ENCODE measurements at places on chromosomes 11 and 22.

DNA sequence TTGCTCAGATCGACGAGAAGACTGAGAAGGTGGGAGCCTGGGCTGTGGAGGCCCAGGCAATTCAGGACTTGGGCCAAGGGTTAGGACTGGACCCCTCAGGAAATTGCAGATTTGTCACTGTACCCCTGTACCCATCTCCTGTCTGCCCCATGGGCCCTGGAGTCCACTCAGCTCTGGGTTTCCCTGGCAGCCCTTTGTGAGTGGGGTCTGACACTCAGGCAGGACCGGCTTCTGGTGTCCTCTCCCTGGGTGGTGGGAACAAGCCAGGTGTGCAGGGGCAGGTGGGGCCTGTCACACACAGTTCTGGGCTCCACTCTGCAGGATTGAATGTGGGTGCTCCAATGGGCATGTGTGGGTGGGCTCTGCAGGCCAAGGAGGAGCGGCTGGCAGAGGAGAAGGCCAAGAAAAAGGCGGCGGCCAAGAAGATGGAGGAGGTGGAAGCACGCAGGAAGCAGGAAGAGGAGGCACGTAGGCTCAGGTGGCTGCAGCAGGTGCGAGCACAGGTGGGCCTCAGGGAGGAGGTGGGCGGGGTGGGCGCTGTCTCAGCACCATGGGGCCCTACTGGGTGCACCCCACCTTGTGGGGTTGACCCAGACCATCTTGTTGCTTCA, 21.6 kb downstream of the INCENP start:
- DNase-seq, result no peak

DNA sequence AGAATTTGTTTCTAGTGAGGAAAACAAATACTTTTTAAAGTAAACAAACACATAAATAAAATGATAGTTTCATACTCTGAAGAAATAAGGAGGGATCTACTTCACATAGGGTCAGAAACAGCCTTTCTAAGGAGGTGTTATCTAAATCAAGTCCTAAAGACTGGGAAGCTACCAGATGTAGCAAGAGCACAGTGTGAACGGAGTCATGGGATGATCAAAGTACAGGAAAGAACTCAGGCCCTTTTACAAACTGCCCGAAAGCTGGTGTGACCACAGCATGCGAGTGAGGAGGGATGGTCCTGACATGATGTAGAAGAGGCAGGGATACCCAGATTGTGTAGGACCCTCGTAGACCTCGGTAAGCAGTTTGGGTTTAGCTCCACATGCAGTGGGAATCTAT, 102.8 kb downstream of the ARHGAP32 start:
- DNase-seq, result no peak

- DNase-seq, result no peak
Observed at GRCh38 chr22:41540006-41540315, 4.3 kb downstream of the POLR3H start.

- DNase-seq, result no peak
Observed at GRCh38 chr11:127993788-127994187, 593.6 kb downstream of the ETS1 start.

DNA sequence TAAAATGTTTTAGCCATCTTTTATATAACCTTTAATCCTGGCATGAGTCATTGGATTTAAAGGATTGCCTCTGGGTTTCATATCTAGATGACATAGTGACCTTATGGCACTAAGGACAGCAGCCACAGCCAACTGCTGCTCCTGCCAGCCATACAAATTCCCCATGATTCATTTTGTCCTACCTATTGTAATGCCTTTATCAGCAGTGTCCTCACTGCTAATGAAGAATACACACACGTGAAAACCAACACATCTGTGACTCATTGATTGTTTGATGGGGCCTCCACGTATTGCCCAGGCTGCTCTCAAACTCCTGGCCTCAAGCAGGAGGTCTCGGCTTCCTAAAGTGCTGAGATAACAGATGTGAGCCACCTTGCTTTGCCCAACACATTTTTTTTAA, 1.8 kb downstream of the LDHAL6A start:
- DNase-seq, result no peak

DNA sequence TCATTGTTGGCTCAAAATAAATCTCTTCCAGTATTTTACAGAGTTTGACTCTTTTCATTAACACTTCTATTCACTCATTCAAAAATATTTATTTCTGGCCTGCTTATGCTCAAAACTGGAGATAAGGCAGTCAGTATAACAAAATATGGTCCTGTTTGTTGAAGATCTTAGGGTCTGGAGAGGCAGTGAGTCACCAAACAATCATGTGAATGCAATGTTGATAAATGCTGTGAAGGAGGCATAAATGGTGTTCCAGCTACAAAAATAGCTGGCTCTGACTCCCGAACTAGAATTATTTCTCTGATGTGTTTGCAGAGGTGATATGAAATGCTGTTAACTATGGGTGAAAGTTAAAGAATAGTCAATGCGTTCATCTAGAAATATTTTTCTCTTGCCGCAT, 390.6 kb downstream of the AASDHPPT start:
- no peak for DNase-seq

- no peak for DNase-seq
Observed at GRCh38 chr11:85787809-85788760, 22.9 kb downstream of the SYTL2 start.

DNA sequence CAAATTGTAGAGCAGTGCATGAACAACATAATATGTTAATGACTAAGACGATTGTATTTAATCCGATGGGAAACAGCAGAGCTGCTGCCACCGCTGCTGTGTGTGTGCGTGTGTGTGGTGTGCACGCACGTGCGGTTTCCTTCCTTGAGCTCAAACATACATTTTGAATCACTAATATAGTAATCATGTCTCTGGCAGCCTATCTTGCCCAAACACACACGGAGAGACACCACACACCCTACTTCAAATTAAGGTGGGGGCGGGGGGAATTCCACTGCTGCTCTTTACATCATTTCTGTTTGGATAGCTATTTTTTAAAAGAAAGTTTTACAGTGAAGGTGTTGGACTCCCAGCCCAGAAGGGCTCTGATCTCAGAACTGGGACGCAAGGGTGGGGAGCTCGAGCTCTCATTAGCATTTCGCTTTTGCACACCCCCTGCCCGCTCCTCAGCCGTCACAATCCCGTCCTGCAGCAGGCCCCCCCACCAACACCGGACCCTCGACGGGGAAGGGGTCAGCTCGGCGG, 651 bp upstream of the FAM83F start:
- no peak for DNase-seq

- DNase-seq, result no peak
Observed at GRCh38 chr11:117087446-117087845, 10.8 kb downstream of the SIK3 start.

DNA sequence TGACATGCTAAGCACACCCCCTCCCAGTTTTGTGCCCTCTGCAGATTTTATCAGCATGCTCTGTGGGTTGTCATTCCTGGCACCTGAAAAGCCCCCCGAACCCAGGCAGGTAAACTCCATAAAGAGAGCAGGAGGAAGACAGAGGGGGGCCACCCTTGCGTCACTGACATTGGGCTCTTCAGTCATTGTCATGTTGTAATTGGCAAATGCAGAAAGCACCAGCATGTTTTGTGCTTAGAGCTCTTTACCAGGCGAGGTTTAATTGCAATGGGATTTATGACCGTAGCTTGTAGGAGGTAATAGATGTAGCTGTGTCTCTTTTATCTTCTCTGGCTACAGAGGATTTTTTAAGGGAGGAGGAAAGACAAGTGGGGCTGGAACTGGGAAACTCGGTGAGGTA, 201.7 kb downstream of the GRIK4 start:
- no peak for DNase-seq

DNA sequence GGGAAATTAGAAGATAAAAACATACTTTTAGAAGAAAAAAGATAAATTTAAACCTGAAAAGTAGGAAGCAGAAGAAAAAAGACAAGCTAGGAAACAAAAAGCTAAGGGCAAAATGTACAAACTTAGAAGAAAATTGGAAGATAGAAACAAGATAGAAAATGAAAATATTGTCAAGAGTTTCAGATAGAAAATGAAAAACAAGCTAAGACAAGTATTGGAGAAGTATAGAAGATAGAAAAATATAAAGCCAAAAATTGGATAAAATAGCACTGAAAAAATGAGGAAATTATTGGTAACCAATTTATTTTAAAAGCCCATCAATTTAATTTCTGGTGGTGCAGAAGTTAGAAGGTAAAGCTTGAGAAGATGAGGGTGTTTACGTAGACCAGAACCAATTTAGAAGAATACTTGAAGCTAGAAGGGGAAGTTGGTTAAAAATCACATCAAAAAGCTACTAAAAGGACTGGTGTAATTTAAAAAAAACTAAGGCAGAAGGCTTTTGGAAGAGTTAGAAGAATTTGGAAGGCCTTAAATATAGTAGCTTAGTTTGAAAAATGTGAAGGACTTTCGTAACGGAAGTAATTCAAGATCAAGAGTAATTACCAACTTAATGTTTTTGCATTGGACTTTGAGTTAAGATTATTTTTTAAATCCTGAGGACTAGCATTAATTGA, 1.0 kb downstream of the MALAT1 start:
- no peak for DNase-seq

DNA sequence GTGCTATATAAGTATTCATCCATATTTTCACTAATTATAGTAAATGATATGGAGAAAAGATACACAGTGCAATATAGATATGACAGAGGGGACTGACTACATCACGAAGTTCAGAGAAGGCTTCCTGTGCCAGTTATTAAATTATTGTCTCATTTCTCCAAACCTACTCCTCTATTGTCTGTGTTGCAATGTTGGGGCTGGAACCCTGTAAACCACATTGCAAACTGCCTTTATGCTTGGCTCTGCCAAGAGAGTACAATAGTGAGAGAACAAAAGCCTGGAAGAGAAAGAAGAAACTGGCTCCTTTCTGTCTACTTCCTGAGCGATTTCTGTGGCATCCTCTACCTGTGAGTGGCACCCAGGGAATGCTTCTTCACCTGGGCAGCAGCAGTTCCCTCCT, 46.4 kb downstream of the ME3 start:
- DNase-seq, result no peak

GRCh38 chr22:45007391-45008185, 2.2 kb downstream of the PHF21B start:
- peak; percentile 64 for DNase-seq

DNA sequence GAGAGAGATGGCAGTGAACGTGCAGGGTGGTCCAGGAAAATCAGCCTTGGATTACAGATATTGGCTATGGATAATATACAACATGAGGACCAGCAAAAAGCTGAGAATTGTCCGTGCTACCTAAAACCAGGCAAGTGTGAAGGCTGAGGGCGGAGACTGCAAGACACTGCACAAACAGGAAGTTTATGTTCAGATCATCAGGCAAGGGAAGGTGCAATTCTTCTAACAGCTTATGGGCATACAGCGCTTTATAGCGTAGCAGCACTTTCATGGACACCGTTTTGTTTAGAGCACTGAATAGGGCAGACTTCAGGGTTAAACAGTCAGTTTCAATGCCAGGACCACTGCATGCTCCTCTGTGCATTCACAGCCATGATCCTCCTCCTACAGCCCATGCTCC, 93.1 kb upstream of the TMEM45B start:
- no peak for DNase-seq

GRCh38 chr11:127114035-127114434, 113.5 kb upstream of the KIRREL3 start:
- DNase-seq, result no peak

DNA sequence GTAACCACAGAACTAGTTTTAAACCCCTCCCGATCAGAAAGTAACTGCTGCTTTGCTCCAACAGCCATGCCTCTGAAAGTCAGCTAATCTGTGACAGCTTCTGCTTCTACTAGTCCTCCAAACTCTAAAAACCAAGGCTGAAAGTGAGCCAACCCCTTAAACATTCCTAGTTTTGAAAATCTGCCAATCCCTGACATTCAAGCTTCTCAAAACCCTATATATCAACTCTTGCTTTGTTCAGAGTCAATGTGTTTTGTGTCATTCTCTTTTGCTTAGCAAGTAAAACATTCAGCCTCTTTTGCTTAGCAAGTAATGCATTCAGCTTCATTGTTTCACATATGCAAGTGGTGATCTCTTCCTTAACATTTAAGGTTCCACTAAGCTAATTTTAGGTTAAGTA, 56.9 kb downstream of the ATG16L2 start:
- no peak for DNase-seq

- DNase-seq, result no peak
Observed at GRCh38 chr22:30115705-30116104, 35.4 kb downstream of the HORMAD2 start.

DNA sequence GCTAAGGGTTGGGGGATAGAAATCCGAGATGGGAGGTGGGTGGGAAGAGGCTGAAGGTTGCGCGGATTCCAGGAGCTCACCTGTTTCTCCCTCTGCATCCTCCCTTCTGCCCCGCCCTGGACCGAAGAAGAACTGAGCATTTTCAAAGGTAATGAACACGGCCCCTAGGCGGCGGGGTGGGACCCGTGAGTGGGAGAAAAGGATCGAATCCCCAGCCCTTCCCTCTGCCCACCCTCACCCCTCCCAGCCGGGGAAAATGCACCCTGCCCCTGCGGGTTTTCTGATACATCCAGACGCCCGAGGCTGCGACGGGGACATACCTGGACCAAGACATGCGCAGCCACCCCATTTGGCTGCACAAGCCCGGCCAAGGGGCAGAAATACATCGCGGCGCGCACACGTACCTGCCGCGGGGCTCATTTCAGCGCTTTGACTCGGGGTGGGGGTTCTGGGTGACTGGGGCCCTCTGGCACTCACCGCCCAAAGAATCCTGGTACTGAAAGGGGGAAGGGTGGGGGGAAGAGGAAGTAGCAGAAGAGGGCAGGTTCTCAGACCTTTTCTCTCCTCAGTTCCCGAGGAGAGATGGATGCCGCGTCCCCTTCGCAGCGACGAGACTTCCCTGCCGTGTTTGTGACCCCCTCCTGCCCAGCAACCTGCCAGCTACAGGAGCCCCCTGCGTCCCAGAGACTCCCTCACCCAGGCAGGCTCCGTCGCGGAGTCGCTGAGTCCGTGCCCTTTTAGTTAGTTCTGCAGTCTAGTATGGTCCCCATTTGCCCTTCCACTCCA, 6.0 kb downstream of the VSIG2 start:
- DNase-seq, result no peak

DNA sequence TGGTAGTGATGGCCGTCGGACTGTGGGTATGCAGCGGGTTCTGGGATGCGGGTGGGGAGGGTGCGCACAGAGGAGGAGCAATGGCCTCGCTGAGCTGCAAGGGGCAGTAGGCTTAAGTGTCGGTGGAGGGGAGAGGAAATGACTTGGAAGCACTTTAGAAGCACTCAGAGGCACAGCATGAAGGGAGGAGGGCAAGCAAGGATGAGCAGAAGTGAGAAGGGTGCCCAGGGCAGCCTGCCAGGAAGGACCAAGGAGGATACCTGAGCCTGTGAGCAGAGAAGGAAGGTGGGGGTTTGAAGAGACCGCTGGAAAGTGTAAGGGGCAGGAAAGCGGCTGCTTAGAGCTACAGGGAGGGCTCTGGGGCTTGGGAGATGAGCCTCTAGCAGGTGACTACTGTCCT, 330 bp downstream of the SLC5A1 start:
- DNase-seq, result no peak
